ENCODE measurements at places on chromosomes 5 and 9.

GRCh38 chr5:81631124-81631523 lies 119.8 kb downstream of the SSBP2 start:
- DNase-seq = no peak

DNA sequence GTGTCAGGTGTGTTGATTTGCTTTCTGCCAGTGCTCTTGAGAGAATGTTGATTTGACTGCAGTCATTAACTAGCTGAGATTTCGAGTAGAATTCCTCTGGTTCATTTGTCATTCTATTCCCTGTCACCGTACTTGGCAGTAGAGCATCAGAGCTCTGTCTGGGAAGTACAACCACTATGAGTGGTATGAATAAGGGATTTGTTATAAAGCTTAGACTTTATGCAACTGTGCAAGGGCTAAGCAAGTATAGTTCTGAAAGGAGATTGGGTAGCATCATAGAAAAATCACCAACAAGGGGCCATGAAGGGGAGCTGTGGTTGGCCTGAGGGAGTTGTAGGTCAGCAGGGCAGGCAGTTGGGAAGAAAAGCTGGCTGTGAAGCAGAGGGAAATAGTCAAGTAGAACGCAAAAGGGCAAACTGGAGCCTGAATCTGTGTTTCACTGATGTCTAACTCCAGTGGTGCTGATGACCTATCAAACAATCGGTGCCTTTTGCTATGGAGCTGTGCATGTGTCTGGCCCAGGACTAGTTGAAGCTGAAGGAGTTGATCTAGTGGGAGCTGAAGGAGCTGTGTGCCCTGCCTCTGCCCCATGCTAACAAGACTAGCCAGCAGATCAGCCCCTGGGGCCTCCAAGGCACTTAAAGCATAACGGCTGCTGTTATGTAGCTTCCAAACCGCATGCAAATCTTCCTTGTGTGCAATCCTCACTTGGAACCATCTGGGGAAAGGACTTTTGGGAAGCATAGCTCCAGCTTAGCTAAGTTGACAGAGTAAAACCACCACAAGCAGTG lies 110.0 kb downstream of the SLC28A3 start:
- no peak for DNase-seq

DNA sequence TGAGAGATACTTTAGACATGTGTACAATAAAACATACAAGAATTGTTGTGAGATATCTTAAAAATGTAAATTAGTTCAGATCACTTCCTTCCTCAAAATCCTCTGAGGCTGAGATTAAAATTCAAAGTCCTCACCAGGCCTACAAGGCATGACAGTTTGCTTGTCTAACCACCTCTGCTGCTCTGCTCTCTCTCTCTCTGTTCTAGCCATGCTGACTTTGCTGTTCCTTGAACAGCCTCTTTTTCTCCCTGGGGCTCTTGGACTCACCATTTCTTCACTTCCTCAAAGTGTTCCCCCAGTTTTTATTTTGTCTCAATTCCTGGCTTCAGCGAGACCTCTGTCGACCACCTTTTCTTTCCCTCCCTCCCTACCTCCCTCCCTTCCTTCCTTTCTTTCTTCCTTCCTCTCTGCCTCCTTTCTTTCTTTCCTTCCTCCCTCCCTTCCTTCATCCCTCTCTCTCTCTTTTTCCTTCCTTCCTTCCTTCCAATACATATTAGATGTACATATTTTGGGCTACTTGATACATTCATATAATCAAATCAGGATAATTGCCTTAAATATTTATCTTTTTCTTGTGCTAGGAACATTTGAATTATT lies 27.0 kb downstream of the CATSPER3 start:
- DNase-seq = no peak

DNA sequence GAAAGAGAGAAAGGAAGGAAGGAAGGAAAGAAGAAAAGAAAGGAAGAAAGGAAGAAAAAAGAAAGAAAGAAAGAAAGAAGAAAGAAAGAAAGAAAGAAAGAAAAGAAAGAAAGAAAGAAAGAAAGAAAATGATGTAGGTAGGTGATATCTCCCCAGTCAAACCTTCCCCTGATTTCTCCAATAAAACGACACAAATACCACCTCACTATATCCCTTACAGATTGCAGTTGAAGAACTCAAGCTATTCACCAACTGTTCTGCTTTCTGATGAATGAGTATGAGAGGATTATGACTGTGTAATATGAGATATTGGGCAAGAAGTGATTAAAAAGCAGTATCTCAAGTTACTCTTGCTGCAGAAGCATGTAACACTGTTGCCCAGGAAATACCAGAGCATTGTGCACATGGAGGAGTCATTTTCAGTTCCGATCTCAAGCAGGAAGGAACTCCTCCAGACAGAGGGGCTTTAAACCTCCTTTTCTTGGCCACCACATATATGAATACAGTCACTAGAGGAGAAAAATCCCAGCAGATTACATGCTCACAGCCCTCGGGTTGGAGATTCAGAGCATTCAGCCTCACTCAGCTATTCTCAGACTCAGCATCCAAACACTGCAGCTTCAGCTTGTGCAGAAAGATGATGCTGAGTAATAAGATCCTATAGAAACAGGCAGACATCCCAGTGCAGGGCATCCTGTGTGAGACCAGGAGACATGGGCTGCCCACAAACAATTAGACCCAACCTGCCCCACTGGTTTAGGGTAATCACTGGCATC lies 61.4 kb downstream of the UGCG start:
- peak; percentile 97 for DNase-seq

DNA sequence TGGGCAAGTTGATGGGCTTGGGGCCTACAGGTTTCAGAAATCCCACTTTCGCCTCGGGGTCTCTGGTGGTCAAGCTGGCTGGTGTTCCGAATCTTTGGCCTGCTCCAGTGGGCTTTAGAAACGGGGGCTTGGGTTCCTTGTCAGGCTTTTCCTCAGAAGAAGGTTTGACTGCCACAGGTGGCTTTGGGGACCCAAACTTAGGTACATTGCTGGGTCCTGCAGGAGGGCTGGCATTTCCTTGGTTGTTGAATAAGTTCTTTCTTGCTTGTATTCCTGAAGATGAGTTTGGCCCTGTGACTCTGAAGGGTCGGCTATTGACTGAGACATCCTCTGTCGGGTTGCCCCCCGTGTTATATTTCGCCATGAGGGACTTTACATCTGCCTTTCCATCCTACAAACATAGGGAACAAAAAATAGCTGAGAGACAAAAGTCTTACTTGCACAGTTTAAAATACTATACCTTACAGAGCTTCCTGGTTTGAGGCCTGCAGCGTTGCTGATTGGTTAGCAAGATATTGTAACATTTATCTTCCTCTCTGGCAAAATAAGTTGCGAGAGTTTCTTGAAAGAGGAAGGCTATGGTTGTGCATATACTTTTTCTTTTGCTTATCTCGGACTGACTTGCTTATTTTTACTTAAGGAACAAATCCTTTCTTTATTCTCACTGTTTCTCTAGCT lies 16.6 kb downstream of the FYB1 start:
- no peak for DNase-seq

DNA sequence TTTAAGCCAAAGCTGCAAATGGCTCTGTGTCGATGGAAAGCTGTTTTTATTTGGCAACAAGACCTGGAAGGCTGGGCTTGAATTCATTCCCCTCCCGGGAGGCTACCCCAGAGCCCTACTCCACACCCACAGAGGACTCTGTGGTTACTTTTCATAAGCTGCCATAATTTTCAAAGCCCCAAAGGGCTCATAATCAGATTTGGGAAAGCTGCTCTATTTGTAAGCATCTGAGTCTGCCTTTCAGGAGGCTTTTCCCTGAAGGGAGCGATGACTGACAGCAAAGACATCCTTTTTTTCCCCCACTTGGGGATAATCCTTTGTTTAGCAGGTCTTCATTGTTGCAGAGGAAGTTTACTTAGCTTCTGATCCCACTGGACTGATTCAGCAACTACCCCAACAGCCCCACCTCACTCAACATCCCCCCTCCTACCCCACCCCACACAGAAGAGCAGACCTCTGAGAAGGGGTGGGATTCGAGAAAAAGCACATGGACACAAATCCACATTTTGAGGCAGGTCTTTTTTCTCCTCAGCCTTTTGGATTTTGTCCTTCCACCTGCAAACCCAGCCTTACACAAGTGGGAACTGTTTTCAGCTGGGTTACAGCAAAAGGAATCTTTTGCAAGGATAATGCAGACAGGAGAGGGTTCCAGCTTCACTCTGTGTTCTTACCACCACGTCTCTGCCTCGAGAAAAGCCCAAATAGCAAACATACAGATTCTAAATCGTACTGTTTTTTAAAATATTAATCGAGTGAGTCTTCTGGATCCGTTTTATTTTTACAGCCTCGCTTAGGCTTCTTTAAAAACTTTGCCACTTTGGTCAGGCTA lies 244.4 kb upstream of the TUT7 start:
- DNase-seq = no peak

GRCh38 chr9:94720846-94721549 lies 5.5 kb upstream of the AOPEP start:
- no peak for DNase-seq

GRCh38 chr5:175657593-175658271 lies at the start of gene HRH2:
TSS of gene HRH2 (plus strand) at chr5:175658071. CDS start at chr5:175683234, 25,163 bp downstream.
- DNase-seq = no peak

DNA sequence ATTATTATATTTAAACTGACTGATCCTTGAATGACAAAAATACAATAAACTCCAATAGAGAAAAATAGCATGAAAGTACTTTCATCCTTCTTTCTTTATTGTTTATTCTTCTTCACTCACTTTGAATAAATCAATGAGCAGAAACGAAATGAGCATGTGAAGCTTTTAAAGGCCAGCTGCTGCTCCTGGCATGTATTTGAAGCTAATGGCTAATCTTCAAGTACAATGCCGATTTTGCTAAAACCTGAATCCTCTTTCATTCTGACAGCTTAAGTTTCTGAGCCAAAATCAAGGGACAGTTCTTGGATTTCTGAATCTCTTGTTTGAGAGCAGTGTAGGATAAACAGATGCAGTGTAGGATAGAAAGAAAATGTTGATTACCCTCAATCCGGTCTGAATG lies 237.3 kb downstream of the CDH10 start:
- no peak for DNase-seq

GRCh38 chr5:149759563-149759962 lies 29.5 kb downstream of the PPARGC1B start:
- no peak for DNase-seq

GRCh38 chr9:21504894-21505293 lies 22.8 kb upstream of the IFNE start:
- DNase-seq = no peak

DNA sequence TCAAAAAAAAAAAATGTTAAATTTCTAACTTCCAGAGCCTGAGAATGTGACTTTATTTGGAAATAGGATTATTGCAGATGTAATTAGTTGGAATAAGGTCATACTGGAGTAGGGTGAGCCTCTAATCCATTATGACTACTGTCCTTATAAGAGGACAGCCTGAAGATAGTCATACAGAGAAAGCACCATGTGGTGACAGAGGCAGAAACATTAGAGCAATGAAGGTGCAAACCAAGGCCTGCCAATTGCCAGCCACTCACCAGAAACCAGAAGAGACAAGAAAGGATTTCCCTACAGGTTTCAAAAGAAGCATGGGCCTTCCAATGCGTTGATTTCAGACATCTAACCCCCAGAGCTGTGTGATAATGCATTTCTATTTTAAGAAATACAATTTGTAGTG lies 659.2 kb upstream of the CHD1 start:
- DNase-seq = no peak

- no peak for DNase-seq
Measured at GRCh38 chr5:179227580-179228311, 117.5 kb downstream of the ADAMTS2 start.

DNA sequence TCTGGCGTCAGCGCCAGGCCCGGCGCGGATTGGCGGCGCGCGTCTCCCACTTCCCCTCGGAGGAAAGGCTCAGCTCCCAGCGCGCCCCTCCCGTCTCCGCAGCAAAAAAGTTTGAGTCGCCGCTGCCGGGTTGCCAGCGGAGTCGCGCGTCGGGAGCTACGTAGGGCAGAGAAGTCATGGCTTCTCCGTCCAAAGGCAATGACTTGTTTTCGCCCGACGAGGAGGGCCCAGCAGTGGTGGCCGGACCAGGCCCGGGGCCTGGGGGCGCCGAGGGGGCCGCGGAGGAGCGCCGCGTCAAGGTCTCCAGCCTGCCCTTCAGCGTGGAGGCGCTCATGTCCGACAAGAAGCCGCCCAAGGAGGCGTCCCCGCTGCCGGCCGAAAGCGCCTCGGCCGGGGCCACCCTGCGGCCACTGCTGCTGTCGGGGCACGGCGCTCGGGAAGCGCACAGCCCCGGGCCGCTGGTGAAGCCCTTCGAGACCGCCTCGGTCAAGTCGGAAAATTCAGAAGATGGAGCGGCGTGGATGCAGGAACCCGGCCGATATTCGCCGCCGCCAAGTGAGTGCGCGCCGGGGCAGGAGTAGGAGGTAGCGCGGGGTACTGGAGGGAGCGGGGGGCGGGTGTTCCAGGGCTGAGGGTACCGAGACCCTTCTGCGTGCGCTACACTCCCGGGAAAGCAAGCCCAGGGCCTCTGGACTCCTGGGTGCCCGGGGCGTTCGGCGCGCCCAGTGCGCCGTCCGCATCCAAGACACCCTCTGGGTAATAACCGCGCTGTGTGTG lies at the start of gene MSX2:
Gene MSX2 (plus strand): TSS at position 99 of the 777 bp plus-strand sequence. CDS start 78 bp downstream, at position 177.
- DNase-seq = peak; percentile 51

GRCh38 chr9:14692470-14693250 lies 572 bp downstream of the ZDHHC21 start:
- DNase-seq = no peak

GRCh38 chr5:154818471-154819116 lies 31.8 kb downstream of the FAXDC2 start:
- DNase-seq = no peak

- DNase-seq = peak; percentile 41
Measured at GRCh38 chr5:142246258-142246657, 78.6 kb downstream of the SPRY4 start.

DNA sequence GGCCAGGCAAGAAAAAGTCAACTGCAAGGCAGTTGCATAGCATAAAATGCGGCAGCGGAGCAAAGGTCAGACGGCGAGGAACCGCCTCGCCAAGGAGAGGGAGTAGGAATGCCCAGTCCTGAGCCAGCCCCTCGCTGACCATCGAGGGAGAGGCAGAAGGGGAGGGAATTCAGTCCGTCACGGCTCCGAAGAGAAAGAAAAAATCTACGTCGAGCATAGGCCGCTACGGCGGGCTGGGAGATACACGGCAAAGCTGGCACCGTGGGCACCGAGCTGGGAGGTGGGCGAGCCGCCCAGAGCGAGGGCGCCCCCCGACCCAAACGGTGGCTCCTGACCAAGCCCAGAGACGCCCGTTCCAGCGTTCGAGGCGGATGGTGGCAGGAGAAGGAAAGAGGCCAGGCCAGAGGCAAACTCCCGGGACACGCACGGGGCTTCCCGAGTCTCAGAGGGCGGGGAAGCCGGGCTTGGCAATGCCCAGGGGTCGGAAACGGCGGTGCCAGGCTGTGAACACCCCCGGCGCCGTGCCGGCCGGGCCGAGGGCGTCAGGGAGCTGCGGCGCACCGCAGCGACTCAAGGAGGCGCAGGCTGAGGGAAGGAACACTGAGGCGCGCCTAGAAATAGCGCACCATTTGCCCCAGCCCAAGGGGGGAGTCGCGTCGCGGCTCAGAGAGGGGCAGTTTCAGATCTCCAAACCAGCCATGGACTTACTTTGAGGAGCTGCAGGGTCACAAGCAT lies 518 bp downstream of the SPRY4 start:
- DNase-seq = peak; percentile 38

GRCh38 chr5:154702477-154702876 lies 52.7 kb upstream of the LARP1 start:
- DNase-seq = no peak

GRCh38 chr9:17894501-17895160 lies 315.8 kb downstream of the SH3GL2 start:
- no peak for DNase-seq

- no peak for DNase-seq
Measured at GRCh38 chr5:59151162-59151889, 568.5 kb downstream of the RAB3C start.

GRCh38 chr9:1236061-1236460 lies 185.9 kb downstream of the DMRT2 start:
- no peak for DNase-seq
